ENCODE measurements at places on chromosomes 6 and 20. TPM values are rescaled to one million over a fixed set of nuclear protein-coding genes. Genes with fewer than 3 reads are reported as not detected.

Gene PAX1
- total RNA-seq, result not detected

Gene IMPG1
- total RNA-seq, result not detected

Gene L3MBTL3
- total RNA-seq, result 5.3 TPM

Gene PDE7B
- total RNA-seq, result 6.1 TPM

All from esophagus squamous epithelium (tissue), 5 donors.